ENCODE measurements at places on chromosomes 1 and 21.

GRCh38 chr1:192830595-192831246 lies 21.9 kb downstream of the RGS2 start:
- DNase-seq: no peak

- no peak for DNase-seq
These were observed 33.0 kb downstream of the SETD4 start for GRCh38 chr21:36027347-36027746.

DNA sequence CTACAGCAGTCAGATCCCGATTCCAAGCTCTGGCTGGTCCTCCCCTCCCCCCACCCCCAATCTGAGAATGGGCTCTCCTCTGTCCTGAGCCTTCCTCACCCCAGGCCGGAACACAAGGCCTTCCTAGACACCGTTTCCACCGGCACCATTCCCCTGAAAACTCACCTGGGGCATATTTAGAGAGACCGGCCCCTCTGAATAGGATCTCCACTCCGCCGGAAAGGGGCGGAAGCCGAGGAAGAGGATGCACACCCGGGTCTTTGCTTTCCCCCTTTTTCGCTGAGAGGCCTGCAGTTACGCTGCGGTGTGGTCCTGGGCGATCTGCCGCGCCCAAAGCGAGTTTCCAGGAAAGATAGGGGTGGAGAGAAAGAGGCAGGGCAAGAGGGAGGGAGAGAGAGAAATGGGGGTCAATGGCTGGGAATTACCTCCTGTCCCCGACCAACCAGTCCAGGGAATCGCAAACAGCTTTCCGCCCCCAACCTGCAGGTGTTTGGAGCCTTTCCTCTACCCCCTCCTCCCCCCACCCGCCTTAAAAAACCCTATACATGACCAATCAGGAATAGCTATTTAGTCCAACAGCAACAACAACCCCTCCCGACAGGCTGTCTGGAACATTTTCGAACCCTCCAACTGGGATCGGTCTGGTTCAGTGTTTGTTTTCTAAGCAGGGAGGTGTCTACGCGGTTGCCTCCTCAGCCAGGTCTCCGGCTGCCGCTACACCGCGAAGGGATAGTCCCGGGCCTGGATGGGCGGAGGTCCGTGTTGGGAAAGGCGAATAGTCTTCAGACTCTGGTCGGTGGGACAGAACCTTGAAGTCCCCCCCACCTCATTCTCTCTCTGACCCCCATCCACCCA lies 2.8 kb downstream of the TAL1 start:
- no peak for DNase-seq

DNA sequence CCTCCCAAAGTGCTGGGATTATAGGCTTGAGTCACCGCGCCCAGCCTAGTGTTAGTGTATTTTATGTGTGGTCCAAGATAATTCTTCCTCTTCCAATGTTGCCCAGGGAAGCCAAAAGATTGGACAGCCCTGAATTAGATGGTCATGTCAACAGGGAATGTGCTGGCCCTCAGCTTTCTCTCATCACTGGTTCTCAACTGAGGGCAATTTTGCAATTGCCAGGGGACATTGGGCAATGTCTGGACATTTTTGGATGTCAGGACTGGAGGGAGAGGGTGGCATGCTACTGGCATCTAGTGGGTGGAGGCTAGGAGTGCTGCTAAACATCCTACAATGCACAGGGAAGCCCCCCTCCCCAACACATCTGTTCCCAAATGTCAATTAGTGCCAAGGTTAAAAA lies 95.0 kb downstream of the LAMC2 start:
- peak; percentile 52 for DNase-seq

- DNase-seq: no peak
These were observed 374.6 kb upstream of the USP24 start for GRCh38 chr1:55589671-55590297.

GRCh38 chr1:5267603-5268235 lies 613.3 kb downstream of the AJAP1 start:
- no peak for DNase-seq

GRCh38 chr1:5239911-5240310 lies 585.5 kb downstream of the AJAP1 start:
- DNase-seq: no peak

- no peak for DNase-seq
These were observed 110.0 kb downstream of the KCTD3 start for GRCh38 chr1:215677112-215677511.

DNA sequence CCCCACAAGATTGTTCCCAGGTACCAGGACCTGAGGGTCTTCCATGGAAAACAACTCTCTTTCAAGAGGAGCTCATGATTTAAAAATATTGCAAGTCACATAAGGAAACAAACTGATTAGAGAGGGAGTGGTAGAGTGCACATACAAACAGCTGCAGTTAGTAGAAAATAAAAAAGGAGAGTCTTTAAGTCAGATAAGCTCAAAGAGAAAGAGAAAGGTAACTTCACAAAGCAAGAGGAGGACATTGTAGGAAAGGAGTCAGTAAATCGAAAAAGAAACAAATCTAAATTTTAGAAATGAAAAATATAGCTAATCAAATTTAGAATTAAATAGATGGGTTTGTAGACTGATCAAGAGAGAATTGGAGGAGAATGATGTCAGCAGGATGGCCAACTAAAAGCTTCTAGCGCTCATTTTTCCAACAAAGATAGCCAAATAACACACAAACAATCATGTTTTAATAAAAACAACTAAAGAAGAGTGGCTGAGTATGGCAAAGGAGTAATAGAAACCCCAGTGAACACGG lies 86.1 kb upstream of the CD53 start:
- no peak for DNase-seq

- DNase-seq: no peak
These were observed 39.6 kb upstream of the DOCK7 start for GRCh38 chr1:62727656-62728407.

DNA sequence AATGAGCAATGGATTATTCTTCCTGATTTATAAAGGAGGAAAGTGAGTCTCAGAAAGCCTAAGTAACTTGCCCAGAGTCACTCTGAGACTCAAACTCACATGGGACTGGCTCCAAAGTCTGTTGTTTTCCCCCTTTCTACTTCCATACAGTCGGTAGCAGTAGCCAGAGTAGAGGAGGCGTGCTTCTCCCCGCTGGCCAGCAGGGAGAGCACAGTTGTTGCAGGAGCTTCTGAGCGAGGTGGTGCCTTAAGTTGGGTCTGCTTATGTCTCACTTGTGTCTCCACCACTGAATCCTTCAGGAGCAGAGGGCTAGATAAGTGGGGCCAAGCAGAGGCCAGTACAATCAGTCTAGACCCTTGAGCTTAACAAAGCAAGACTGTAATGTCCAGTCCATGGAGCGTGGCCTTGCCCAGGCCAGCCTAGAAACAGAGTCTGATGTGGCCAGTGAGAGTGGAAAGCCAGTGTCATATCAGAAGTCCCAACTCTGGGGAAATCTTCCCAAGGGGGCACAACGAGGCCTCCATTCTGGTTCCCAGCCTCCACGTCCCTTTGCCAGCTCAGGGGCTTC lies 181.9 kb downstream of the ZSCAN20 start:
- DNase-seq: no peak

- DNase-seq: no peak
These were observed 104.6 kb downstream of the KCND3 start for GRCh38 chr1:111884772-111885443.

DNA sequence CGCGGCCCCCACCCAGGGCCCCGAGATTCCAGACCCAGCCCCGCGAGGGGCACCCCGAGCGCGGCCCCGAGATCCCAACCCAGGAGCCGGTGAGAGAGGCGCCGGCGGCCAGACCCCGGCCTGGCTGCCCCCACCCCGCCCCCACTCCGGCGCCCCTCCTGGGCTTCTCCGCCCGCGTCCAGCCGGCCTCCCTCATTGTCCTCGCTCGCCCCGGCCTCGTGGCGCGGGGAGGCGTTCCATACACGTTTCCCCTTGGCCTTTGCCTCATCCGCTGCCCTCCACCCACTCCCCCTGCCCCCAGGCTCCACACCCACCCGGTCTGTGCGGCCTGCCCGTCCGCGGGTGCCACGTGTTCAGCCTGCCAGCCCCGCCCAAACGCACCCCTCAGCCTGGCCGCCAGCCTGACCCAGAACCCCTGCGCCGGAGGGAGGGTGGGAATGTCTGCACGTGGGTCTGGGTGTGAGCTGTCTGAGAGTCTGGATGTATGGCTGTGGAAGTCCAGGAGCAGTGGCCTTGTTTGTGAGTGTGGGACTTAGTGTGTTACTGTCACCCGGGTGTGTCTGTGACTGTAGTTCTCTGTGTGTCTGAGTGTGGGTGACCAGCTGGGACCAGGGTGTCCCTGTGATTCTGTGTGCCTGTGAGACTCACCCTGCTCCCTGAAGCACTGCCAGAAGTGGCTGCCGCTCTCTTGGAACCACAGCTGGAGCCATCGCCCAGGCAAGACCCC lies 681 bp downstream of the B4GALT2 start:
- DNase-seq: peak; percentile 42

- no peak for DNase-seq
These were observed 9.3 kb upstream of the RSRP1 start for GRCh38 chr1:25256578-25256965.

DNA sequence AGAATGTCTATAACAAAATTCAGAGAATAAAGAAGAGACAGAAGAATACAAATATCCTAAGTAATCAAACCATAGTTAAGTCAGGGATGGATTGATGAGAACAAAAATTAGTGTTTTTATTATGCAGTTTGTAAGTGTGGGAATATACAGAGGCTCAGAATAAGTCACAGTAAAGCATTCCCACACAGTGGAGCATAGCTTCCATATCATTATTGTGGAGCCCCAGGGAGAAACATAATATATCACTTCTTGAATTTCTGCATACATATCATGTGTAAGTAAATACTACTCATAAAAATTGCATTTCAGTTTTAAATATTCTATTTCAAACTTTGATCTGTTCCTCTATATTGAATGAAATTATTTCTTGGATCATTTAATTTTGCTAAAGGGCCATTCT lies 790.4 kb downstream of the PLA2G4A start:
- no peak for DNase-seq

GRCh38 chr1:186292875-186293274 lies 82.2 kb downstream of the TPR start:
- no peak for DNase-seq

- DNase-seq: no peak
These were observed 391.9 kb downstream of the GPATCH2 start for GRCh38 chr1:217238945-217239344.

DNA sequence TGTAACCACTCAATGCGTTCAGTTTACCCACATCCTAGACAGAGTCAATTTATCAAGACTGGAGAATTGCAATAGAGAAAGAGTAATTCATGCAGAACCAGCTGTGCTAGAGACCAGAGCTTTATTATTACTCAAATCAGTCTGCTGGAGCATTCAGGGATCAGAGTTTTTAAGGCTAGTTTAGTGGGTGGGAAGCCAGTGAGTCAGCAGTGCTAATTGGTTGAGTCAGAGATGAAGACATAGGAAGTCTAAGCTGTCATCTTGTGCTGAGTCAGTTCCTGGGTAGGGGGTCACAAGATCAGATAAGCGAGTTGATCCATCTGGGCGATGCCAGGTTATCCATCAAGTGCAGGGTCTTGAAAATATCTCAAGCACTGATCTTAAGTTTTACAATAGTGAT lies 499.6 kb downstream of the MRPL39 start:
- DNase-seq: peak; percentile 51

GRCh38 chr21:45050797-45051489 lies 23.4 kb upstream of the ADARB1 start:
- no peak for DNase-seq

DNA sequence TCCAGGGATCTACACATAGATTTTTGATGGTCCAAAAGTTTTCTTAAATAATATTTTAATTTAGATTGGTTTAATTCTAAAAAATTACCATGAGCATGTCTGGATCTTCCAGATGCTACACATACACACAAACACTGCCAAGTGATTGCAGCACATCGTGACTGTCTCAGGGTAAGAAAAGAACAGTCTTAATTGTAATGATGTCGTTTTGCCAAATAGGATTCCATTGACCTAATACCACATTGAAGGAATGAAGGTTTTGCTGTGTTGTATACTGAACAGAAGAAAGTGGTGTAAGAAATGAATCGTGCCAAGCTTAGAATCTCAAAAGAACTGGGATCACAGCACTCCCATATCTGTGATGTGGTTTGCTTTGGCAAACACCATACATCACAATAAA lies 633.3 kb upstream of the CAMK1G start:
- DNase-seq: no peak

DNA sequence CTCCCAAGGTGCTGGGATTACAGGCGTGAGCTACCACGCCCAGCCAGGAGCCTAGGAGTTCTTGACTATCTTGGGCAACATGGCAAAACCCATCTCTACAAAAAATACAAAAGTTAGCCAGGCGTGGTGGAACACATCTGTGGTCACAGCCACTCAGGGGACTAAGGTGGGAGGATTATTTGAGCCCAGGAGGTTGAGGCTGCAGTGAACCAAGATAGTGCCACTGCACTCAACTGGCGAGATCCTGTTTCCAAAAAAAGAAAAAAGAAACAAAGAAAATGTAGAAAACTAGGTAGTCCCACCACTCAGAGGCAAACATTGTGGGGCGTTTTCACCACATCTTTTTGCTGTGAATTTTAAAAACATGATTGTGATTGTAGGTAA lies 141.3 kb downstream of the ZZZ3 start:
- no peak for DNase-seq

- DNase-seq: no peak
These were observed 557.4 kb upstream of the ZRANB2 start for GRCh38 chr1:71638081-71638766.

DNA sequence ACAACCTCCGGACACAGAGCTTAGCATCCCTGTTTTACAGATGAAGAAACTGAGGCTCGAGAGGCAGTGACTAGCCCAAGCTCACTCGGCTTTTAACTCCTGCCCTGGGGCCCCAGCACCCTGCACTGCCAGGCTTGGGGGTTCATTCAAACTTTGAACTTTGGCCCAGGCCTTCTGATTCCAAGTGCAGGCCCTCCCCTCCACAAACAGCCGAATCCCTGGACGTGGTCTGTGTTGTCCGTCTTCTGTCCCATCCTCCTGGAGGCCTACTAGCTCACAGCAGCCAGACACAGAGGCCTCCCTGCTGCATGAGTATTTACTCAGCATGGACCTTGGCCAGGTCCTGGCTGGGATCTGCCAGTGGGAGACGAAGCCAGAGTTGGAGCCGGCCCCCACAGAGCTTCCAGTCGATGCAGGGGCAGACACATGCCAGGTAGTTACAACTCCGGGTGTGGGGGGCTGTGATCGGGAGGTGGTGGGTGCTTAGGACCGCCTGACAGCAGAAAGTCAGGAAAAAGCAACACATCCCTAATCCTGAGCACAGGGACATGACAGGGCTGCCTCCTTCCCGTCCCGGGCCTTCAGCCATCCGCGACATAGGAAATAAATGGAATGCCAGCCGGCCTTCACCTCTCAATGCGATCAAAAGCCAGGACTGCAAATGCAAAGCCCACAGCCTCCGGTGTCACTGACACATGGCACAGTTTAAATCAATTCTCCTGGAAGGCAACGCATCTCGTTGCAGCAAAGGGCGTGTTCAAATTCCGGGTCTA lies 7.4 kb downstream of the IFFO2 start:
- DNase-seq: no peak

Measured in T1000 (cell line).